Right atrium auricular region (tissue), 2 donors: ENCODE measurements at places on chromosomes 16 and 17. TPM values are rescaled to one million over a fixed set of nuclear protein-coding genes. Genes with fewer than 3 reads are reported as not detected.
A peak's percentile ranks its signal among the peaks of the same experiment; 100 is the strongest.

- no peak for DNase-seq
Measured at GRCh38 chr16:77090062-77090461, 100.9 kb upstream of the MON1B start.

DNA sequence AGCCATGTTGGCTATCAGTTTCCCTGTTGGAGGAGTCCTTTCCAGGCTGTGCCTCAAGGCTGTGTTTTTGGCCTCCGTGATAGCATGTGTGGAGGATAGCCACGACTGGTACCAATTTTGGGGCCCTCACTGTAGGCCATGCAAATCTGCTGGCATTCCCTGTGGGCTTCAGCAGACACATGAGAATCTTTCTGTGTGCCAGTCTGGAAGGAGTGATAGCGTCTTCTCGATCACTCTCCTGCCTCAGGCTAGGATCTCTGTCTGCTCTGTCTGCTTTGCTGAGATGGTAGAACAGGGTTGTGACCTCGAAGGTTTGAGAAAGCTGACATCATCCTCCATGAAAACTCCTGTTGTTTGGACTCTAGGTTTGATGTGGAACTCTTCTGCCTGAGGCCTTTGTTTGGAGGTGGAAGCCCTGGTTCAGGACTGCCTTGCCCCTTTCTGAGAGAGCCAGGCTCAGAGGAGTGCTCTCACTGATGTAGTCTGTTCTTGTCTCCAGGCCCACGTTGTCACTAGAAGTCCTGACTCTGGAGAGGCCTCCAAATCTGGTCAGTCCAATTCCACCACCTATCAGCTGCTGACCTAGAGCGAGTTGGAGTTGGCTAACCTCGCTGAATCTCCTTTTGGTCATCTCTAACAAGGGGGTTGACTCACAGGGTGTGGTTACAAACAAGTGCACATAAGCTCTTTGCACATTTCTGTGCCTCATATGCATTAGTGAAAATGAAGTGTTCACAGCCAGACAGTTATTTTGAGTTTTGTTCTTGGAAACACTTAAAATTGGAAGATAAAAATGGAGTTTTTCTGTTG, 12.1 kb upstream of the EDC4 start:
- DNase-seq = peak; percentile 72

DNA sequence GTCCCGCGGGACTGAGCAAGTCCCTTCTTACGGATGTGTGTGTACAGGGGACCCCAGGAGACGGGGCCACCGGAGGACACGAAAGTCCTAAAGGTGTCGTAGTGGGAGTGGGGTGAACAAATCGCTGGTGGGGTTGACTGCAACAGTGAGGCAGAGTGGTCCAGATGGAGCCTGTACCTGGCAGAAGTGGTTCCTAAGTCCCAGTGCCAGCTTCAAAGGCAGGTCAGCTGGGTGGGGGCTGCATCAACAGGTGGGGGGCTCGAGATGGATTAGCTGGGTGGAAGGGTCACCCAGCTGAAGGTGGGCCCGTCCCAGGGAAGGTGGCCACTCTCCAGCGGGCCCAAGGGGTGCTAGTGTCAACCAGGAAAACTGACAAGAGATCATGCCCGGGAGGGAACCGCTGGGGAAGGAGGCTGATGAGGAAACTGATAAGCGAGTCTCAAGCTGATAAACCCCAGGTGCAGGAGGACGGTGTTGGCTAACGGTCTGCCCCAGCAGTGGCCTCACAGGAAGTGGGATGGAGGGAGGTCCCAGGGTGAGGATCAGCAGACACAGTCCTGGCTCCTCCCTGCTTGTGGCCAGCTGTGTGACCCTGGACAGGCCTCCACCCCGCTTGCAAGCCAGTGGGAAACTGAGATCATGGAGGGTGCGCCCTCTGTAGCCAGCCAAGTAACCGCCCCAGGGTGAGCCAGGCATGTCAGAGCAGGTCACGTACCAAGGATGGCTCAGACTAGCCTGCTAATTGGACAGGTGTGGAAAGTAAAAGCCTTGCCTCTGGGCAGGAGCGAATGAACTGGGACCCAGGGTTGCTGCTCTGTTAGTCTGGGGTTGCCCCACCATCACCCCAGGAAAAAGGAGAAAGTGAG, 1.0 kb downstream of the ORAI3 start:
- DNase-seq = peak; percentile 97

DNA sequence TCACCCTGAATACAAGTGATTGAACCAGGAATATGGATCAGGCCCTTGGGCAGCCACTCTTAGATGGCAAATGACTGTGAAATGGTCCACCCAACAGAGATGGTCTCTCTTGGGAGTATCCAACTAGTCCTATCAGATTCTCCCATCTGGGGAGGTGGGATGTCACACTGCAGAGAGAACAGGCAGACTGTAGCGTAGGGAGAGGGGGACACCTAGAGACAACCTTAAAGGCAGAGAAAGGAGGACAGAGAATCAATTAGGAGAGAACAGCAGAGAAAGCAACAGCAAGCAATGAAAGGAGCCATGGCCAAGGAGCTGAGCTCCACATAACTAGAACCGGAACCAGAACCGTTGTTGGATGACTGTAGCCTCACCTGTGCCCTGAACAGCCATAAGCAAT, 37.2 kb downstream of the IQCK start:
- no peak for DNase-seq

DNA sequence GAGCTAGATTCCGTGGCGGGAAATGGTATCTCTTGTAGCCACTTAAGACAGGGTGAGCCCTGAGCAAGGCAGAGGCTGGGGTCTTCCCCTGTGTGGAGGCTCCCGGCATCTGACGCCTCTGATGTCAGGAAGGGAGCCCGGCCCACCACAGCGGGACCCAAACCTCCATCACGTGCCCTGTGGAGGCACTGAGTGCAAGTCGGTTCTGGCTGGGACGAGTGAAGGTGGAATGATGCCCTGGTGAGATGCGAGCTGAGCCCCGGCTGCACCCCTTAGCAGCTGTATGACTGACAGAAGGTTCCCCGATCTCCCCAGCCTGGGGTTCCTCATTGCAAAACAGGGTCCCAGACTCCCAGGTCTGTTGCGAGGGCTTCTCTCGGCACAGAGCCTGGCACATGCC, 187.4 kb upstream of the TNRC6C start:
- no peak for DNase-seq

DNA sequence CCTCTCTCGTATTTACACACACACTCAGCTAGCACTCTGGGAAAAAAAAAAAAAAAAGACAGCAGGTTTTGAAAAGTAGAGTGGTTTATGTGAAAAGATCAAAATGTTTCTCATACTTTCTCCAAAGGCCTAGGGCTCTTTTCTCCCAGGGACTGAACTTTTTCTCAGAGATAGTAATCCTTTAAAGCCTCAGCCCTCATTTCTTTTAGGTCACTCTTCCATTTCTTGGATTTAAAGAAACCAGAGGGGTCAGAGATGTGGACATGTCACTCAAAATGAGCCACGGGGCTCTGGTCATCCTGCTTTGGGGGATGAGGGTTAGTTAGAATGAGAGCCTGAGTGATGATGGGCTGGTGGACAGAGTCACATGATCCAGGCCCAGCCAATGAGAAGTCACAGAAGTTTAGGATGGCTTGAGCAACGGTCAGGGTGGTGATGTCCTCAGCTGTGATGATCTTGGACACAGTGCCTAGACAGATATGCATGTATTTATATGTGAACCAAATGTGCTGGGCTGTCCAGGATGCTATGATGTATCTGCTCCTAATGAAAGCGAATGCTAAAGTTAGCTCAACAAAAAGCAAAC, 33.7 kb upstream of the AXIN2 start:
- no peak for DNase-seq

DNA sequence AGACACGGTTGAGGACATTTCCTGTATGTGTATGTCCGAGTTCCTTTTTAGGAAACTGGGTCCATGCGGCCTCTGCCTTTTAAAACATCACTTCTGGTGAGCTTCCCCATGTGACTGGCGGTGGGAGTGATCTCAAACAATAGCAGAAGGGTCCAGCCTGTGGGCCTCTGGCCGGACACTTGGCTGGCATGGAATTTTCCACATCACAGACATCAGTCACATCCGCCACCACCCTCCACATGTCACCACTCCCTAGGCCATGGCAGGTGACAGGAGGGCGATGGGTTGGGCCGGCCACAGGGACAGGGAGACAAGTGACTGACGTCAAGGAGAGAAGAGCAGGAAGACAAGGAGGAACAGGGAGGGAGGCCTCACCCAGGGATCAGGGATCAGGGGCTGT, 83.7 kb downstream of the DNAH17 start:
- peak; percentile 68 for DNase-seq

- DNase-seq = no peak
Measured at GRCh38 chr16:23948949-23949411, 113.2 kb downstream of the PRKCB start.

The ITGAL gene
- 2.6 TPM for total RNA-seq

DNA sequence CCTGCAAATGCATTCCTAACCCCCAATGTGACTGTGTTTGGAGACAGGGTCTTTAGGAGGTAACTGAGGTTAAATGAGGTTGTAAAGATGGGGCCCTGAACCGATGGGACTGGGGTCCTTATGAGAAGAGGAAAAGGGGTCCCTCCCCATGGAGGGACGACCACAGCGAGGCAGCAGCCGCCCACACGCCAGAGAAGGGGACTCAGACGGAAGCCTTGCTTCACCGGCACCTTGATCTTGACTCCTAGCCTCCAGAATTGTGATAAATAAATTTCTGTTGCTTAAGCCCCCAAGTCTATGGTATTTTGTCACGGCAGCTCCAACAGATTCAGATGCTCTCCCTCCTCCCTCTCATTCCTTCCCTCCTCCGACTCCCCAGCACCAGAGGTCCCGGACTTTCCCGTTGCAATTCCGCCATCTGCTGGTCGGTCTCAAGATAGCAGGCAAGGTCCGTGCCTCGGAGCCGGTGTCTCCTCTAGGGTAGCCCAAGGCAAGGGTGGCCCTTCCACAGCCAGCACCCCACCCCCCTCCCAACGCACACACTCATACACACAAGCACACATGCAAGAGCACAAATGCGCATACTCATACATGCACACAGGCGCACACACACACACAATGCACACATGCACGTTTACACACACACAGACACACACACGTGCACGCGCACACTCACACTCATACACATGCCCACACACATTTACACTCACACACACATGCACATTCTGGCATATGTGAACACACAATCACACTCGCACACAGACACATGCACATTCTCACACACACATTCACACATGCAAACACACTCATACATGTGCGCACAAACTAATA, 23.1 kb upstream of the C16orf78 start:
- peak; percentile 73 for DNase-seq

The CLEC3A gene
- total RNA-seq = not detected

DNA sequence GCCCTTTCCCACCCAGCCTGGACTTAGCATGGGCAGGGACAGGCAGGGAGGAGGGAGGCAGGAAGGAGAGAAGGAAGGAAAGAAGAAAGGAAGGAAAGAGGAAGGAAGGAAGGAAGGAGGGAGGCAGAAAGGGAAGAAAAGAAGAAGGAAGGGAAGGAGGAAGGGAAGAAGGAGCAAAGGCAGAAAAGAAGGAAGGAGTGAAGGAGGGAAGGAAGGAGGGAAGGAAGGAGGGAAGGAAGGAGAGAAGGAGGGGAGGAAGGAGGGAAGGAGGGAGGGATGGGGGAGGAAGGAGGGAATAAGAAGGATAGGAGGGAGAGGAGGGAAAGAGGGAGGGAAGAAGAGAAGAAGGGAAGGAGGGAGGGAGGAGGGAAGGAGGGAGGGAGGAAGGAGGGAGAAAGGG, 110.4 kb downstream of the SALL1 start:
- no peak for DNase-seq

GRCh38 chr17:64173646-64174045, 43.7 kb upstream of the ERN1 start:
- DNase-seq = no peak

GRCh38 chr16:24850289-24850938, 4.7 kb downstream of the SLC5A11 start:
- no peak for DNase-seq

GRCh38 chr17:39683295-39683939, 4.4 kb downstream of the PGAP3 start:
- no peak for DNase-seq

DNA sequence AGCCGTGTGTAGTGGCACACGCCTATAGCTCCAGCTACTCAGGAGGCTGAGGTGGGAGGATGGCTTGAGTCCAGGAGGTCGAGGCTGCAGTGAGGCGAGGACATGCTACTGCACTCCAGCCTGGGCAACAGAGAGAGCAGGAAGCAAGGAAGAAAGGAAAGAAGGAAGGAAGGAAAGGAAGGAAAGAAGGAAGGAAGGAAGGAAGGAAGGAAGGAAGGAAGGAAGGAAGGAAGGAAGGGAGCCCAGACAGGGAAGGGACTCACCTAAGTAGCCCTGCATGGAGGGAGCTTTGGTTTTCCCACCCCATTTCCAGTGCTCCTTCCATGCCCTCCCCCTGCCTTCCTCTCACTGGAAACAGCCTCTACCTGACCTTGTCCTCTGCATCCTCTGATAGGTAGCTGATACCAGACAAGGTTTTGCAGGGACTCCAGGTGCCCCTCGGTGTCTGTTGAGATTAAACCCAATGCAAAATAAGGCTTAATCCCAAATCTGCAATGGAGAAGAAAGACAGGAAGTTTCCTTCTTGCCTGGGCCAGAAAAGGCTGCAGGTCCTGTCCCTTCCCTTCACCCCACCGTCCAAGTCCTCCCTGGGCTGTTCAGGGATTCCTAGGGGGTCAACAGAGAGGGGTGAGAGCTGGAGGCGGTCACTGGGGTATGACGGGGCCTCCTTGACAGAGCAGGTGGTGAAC, 21.5 kb upstream of the CA4 start:
- peak; percentile 30 for DNase-seq

The CCL22 gene
- total RNA-seq = not detected

GRCh38 chr16:50234771-50235556, 31.4 kb upstream of the ADCY7 start:
- DNase-seq = no peak

The FAHD1 gene
- total RNA-seq = 59.3 TPM

DNA sequence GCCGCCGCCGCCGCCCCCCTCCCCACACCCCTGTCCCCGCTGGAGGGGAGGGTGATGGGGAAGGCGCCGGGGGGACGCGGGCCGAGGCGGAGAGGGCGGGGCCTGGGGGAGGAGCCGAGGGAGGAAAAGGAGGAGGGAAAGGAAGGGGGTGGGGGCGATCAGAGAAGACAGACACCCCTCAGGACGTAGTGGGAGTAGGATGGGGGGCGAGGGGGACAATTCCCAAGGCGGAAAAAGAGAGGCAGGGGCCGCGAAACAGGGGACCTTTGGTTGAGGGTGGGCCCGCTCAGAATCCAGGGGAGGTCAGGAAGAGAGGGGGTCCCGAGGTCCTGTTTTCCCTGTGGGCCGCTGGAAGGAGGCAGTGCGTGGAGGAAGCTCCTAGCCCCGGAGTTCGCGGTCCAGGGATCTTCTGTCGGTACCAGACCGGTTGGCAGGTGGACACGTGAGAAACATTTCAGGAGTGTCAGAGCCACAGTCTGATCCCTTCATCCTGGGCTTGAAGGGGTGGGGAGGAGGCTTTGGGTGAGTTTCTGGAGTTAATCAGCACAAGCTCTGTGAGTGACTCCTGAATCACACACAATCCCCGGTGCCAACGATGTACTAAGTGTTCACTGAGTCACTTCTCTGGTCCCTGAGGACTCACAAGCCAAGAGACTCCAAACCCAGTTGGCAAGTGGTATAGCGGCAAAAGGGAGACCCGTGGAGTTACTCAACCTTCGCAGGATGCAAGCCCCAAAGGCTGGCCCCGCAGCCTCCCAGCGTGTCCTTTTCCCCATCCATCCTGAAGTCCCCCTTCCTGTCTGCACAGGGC, at the start of gene XYLT1:
Gene XYLT1 (minus strand): TSS at position 53 of the 811 bp plus-strand sequence. CDS start 164 bp downstream, outside the sequence.
- peak; percentile 94 for DNase-seq
